NCI-H2171 treated with DMSO at 0.1 percent for 48 hours (cell line): ENCODE measurements at places on chromosomes 16 and 17.

GRCh38 chr16:46731691-46732555 is 16.2 kb downstream of the MYLK3 start:
- no peak for DNase-seq

GRCh38 chr17:76922084-76922483 is 53.9 kb downstream of the MGAT5B start:
- no peak for DNase-seq

GRCh38 chr16:72189865-72190371 is 18.0 kb upstream of the PMFBP1 start:
- DNase-seq: no peak

- no peak for DNase-seq
Measured at GRCh38 chr17:78356101-78356713, 3.7 kb downstream of the SOCS3 start.

- DNase-seq: peak; percentile 16
Measured at GRCh38 chr17:50396261-50397110, 837 bp downstream of the LRRC59 start.

- no peak for DNase-seq
Measured at GRCh38 chr17:9370467-9370866, 205.2 kb downstream of the STX8 start.

DNA sequence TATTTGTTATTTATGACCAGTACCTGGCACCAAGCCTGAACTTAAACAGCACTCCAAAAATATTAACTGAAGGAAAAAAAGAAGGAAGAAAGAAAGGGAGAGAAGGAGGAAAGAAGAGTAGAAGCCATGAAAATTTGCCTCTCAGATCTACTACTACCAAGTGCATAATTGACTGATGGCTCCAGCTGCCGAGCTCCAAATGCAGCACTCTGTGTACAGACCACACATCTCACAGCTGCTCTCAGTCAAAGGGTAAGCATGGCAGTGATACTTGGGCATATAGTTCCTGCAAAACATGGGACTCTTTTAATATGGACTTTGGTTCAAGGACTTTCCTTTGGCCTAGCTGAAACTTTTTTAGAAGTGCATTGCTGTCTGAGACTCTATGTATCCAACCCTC is 44.0 kb upstream of the NOG start:
- no peak for DNase-seq

DNA sequence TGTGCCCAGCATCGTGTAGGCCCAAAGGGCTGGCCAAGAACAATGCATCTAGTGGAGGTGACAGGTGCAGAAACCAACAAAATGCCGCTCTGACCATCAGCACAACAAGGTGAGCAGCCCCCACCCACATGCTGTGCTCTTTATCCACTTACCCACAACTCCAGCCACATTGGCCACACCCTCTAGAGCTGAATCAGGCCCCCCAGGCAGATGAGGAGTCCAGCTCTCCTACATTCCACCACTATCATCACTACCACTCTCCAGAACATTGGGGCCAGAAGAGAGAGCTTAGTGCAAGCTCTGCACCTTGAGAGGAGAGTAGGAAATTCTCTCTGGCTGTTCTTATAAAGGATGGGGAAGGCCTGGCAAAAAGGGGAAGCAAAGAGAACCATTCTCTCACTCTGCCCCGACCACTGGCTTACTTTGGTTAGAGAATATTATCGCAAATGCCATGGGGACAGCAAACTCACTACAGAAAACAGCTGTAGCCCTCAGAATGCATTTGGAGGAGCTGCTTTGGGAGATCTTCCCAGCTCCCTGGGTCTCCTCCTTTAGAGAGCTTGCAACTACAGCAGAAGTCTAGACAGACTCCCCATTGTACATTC is 75.0 kb downstream of the TMEM132E start:
- no peak for DNase-seq

DNA sequence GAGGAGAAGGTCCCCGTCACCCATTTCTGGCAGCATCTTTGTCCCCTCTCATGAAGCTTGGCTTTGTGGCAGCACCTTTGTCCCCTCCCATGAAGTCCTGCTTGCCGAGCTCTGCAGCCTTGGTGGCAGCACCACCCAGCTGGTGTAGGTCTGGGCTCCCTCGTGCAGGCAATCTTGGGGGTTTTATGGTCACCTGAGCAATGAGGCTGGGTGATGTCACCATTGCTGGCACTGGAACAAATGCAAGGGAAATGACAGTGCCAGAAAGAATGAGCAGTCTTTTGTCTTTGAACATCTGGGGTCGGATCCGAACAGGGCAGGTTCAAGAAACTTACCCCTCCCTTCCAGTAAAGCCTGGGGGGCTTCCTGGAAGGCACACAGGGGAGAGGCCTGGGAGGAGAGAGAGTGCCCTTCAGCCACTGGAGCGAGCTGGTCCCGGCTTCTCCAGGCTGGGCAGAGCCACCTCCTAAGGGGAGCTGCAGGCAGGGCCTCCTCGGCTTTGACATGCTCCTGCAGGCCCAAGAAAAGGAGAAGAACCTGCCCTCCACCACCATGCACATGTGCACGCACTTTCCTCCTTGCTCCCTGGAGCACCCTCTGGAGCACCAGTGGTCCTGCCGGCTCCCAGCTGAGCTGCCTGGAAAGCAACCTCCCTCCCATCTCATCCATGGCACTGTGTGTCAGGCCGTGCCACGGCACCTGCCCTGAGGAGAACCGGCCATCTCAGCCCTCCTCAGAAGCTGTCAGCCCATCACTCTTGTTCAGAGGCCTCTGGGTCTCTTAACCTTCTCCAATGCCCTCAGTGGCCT is 16.0 kb downstream of the BTBD17 start:
- DNase-seq: peak; percentile 26

DNA sequence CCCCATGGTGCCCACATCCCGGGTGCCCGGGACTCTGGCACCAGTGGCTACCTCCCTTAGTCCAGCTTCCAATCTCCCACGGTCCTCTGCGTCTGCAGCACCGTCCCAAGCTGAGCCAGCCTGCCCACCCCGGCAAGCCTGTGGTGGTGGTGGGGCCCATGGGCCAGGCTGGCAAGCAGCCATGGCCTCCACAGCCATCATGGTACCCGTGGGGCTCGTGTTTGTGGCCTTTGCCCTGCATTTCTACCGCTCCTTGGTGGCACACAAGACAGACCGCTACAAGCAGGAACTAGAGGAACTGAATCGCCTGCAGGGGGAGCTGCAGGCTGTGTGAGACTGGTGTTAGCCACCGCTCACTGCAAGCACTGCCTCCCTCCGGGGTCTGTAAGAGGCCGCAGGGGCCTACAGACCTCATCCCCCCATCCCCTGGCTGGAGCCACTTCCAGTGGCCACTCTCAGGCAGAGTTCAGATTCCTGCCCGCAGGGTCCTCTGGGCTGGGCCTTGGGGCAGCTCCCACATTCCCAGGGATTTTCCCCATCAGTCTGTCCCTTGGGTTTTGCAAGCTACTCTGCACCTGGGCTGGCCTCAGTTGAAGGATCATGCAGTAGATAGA is 3.9 kb upstream of the SETD1A start:
- peak; percentile 52 for DNase-seq

DNA sequence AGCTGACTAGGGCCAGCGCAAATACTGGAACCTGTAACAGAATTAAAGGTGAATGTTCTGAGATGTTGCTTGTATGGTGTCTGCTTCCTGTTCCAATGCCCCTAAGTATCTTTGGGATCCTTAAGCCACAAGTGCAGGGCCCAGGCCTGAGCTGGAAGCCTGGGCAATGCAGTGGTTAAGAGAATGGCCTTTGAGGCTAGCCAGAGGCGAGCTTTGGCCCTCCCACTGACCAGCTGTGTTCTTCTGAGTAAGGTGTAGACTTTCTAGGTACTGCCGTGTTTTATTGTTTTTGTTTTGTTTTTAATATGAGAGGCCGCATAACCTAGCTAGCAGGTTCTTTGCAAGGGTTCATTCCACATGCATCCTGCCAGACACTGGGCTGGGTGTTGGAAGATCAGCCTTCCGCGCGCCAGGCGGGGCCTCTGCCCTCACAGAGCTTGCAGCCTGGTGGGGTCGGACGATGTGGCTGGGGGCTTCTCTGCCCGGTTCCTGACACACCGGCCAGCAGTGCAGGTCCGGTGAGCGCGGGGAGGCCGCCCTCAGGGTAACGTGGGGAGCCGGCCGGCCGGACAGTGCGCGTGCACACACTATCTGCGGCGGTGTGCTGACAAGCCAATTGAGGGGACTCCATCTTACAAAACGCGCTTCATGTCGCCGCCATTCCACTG is 551 bp upstream of the MLX start:
- no peak for DNase-seq

GRCh38 chr16:88994695-88995094 is 17.7 kb upstream of the CBFA2T3 start:
- DNase-seq: no peak

- DNase-seq: no peak
Measured at GRCh38 chr17:57107498-57108101, 22.6 kb downstream of the AKAP1 start.

DNA sequence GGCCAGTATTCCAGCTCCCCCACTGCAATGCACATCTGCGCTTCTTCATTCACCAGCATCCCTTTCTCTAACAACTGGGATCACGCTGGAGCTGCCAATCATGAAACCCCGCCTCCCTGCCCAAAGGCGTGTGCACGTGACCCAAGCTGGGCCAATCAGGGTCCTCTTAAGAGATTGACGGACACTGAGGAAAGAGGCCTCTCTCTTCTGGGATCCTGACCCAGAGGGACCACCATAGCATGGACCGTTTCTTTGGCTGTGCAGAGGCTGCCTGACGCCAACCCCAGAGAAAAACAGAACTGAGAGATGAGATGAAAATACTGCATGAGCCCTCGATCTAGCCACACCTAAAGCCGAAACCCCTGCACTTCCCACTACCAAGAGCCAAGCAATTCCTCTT is 32.0 kb downstream of the COTL1 start:
- DNase-seq: no peak

DNA sequence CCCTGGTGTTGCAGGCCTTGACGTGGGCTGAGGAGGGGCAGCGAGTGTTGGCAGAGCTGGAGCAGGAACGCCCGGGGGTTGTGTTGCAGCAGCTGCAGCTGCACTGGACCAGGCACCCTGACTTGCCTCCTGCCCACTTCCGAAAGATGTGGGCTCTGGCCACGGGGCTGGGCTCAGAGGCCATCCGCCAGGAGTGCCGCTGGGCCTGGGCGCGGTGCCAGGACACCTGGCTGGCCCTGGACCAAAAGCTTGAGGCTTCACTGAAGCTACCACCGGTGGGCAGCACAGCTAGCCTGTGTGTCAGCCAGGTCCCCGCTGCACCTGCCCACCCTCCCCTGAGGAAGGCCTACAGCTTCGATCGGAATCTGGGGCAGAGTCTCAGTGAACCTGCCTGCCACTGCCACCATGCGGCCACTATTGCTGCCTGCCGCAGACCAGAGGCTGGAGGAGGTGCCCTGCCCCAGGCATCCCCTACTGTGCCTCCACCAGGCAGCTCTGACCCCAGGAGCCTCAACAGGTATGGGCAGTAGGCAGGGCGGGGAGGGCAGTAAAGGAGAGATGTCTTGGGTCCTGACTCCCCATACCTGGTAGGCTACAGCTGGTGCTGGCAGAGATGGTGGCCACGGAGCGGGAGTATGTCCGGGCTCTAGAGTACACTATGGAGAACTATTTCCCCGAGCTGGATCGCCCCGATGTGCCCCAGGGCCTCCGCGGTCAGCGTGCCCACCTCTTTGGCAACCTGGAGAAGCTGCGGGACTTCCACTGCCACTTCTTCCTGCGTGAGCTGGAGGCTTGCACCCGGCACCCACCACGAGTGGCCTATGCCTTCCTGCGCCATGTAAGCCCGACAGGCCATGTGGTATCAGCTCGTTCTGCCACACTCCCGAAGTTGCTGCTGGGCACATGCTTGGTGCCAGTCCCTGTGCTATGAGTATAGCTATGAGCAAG is 5.6 kb downstream of the PLEKHG4 start:
- DNase-seq: no peak

GRCh38 chr16:2160915-2161551 is 5.5 kb downstream of the TRAF7 start:
- peak; percentile 18 for DNase-seq

GRCh38 chr16:49529411-49530045 is 155.9 kb downstream of the C16orf78 start:
- no peak for DNase-seq

GRCh38 chr17:73324160-73324475 is 12.3 kb upstream of the CDC42EP4 start:
- DNase-seq: no peak

- DNase-seq: no peak
Measured at GRCh38 chr17:7613769-7614424, 800 bp downstream of the FXR2 start.
